Stimulated activated CD8-positive, alpha-beta memory T cell treated with anti-CD3 and anti-CD28 coated beads, Interleukin-15, amount 100 ng/mL, for 24 hours (primary cell): ENCODE measurements at places on chromosomes 7 and 10.

DNA sequence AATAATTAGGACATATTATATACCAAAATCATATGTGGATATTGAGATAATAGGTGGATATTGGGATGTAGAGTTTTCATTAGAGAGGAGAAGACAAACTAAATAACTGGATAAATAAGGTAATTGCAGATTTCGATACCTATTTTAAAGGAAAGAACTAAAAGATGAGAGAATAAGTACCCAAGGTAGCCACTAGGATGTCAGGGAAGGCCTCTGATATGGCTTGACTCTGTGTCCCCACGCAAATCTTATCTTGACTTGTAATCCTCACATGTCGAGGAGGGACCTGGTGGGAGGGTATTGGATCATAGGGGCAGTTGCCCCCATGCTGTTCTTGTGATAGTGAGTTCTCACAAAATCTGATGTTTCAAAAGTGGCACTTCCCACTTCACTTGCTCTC, 44.7 kb upstream of the TMEM229A start:
- no peak for DNase-seq

DNA sequence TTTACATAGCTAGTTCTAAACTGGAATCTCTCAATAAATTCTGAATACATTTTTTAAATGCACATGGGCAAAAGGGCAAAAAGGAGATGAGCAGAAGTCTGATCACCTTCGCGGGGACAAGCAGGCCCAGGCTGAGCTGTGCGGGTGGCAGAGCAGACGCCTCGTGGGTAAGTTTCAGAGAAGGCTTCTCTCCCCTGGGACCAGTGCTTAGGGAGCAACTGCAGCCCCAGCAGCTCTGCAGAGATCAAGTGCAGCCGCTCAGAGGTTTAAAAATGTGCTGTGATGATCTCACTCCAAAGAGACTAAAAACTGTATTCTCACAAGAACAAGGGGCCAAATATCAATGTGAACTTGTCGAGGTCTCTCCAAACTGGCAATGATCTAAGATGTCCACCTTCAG, 264.3 kb upstream of the RNF32 start:
- DNase-seq: no peak

DNA sequence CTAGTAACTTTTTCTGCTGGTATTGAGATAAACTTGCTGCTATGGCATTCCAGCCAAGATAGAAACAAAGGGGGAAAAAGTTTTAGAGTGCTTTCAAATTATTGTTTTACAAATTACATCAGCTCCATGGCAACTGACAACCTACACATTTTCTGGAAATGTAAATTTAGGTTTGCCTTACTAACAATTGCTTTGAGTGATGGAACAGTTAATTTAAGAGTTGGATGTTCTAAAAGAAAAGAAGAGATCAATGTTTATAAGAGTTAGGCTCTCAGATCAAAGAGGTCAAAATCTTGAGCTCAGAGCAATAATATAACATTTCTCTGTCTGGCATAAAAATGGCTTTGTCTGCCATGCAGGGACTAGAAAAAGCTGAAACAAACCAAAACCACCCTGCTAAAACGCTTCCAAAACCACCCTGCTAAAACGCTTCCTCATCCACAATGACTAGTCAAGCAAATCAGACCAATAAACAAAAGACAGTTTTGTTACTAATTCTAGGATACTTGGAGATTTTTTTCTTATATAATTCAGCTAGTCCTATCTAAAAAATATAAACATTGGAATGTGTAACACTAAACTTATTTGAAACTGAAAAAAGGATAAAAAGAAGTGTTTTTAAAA, 32.3 kb downstream of the ORC5 start:
- no peak for DNase-seq

DNA sequence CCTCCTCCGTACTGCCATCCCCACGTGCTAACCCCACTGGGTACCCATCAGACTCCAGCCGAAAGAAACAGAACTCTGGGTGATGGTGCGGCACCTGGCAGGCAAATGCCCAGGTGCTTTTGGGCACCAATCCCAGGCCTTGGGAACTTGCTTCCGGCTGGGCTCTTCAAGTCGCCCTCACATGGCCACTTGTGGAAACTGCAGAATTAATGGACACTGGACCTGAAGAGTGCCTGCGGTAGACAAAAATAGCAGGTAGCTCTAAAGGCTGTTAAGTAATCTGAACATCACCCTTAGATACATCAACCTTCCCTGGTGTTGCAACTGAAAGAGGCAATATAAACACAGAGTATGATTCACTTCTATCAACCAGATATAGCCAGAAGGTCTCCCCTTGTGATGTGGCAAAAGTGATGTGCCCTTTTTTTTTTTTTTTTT, 644.4 kb downstream of the GRM8 start:
- DNase-seq: no peak

DNA sequence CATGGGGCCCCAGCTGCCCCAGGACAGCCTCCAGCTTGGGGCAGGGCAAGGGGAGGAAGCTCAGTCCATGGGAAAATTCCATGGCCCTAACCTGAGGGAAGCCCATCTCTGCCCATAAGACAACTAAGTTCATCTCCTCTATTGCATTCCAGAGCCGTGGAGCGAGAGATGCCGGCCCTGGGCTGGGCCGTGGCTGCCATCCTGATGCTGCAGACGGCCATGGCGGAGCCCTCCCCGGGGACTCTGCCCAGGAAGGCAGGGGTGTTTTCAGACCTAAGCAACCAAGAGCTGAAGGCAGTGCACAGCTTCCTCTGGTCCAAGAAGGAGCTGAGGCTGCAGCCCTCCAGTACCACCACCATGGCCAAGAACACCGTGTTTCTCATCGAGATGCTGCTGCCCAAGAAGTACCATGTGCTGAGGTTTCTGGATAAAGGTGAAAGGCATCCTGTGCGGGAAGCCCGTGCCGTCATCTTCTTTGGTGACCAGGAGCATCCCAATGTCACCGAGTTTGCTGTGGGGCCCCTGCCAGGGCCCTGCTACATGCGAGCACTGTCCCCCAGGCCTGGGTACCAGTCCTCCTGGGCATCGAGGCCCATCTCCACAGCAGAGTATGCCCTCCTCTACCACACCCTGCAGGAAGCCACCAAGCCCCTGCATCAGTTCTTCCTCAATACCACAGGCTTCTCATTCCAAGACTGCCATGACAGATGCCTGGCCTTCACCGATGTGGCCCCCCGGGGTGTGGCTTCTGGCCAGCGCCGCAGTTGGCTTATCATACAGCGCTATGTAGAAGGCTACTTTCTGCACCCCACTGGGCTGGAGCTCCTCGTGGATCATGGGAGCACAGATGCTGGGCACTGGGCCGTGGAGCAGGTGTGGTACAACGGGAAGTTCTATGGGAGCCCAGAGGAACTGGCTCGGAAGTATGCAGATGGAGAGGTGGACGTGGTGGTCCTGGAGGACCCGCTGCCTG, 4.3 kb downstream of the AOC1 start:
- DNase-seq: no peak

- DNase-seq: no peak
These were observed 1120.7 kb downstream of the GATA3 start for GRCh38 chr10:9175200-9175599.

DNA sequence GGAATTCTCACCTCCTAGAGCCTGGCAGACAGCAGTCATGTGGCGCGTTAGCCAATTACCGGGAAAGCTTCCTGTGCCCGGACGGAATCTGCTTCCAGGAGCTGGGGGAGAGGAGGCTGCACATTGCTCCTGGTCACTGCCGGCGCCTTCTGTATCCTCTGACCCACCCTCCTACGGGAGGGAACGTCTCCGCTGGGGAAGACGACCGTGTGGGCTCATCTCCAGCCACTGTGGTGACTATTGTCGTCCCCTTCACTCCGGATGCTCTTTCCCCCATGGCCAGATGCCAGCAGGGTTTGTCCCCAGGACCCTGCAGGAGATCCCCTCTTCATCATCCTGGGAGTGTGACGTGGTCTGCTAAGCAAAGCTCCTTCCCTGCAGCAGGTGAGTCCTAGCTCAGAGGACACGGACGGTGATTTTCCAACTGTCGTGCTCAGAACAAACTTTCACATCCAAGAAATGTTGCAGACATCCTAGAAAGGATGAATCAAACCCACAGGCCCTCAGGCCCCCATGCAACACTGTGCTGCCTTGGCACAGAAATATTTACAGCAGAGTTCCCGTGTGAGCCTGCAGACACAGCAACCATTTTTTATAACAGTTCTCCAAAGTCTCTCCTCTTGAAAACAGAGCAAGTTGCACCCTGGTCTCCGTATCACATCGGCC, 29.6 kb upstream of the FAM20C start:
- DNase-seq: no peak

DNA sequence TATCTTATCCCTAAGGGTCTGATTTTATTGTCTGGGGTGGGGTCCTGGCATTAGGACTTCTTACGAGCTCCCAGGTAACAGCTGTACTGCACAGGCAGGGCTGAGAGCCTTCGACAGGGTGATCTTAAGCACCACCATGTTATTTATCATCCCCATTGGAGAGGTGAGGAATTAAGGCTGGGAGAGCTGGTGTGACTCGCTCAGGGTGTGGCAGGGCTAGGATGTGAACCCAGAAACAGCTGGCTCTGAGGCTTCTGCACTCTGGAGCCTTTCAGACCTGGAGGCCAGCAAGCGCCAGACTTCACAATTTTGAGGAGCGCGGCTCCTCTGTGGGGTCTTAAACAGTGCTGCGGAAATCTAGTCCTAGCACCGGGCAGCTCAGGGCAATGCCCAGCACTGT, 27.4 kb upstream of the NDST2 start:
- no peak for DNase-seq

GRCh38 chr7:158228986-158229385, 358.6 kb downstream of the PTPRN2 start:
- no peak for DNase-seq

GRCh38 chr7:82404094-82404493, 39.5 kb downstream of the CACNA2D1 start:
- no peak for DNase-seq

- no peak for DNase-seq
These were observed 336.0 kb downstream of the SUGCT start for GRCh38 chr7:40470817-40471216.

DNA sequence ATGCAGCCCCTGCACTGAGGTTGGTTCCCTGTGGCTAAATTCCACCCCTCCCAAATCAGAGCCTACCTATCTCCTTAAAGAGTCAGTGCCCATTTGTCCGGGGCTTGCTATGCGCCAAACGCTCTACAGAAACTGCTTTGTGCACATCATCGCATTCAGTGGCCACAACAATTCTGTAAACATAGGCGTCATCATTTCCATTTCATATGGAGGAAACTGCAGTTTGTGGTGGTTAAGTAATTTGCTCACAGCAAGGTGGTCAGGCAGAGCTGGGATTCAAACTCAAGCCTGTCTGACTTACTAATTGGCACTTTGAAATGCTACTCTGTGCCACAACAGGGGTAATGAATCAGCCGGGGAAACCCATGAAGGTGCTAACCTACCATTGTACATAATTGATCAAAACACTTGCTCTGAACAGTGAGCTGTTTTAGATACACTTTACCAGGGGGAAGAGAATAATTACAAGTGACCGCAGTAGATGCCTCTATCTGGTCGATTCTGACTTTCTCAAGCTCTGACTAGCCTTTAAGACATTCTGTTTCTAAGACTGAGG, 775.5 kb downstream of the LRMDA start:
- no peak for DNase-seq

DNA sequence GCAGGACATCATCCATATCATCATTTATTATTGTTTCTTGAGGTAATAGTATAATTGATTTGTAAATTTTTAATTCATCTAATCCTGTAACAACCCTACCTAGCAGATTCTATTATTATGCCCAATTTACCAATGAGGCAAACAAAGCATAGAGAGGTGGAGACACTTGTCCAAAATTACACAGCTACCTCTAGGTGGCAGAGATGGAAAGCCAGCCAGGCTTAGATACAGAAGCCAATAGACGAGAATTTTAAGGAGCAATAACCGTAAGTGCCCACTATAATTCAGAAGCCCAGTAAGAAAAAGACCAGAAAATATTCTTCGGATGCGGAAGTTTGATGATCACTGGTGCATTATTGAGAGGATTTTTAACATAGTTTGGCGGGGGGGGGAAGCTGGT, 54.0 kb downstream of the ANK3 start:
- DNase-seq: no peak

DNA sequence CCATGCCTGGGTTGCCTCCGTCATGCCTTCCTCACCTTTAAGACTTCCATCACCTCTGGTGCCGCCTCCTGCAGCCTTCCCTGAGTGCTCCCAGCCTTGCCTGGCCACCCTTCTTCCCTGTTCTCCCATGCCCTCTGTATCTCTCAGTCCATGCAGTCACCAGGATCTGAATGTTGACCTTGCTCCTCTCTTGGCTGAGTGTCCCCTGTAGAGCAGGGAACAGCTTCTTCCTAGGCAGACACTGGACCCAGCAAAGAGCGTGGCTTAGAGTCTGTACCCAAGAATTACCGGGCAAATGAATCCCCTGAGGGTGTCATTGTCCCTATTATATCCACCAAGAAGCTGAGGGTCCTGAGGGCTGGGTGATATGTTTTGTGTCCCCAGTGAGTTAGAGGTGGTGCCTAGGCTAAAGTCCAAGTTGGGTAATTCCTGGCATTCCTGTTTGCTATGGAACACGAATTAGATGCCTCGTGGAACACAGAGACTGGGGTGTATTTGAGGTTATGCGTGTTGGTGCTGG, 505.6 kb downstream of the RPS24 start:
- no peak for DNase-seq

DNA sequence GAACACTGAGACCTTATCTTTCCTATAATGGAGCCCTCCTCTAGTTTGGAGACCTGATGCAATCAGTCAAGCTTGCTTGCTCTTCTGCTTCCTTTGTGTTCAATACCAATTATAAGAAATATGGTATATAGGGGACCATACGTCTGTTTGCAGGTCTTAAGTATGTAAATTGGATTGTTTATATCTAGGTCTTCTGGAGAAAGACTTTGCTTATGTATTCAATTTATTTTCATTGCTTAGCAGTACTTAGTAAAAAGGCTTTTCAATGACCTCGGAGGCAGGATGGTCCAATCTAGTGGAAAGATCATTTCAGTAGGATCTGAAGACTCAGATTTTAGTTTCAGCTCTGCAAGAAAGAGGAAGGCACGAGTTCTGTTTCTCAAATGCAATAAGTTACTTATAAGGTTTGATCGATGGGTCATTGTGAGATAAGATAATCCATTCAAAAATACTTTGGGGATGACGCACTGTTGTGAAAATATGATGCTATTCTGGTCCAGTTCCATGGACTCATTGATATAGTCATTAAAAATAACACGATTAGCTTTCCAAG, 571.6 kb downstream of the SH2D4B start:
- DNase-seq: no peak

GRCh38 chr7:511476-512145, 8.0 kb downstream of the PDGFA start:
- no peak for DNase-seq

GRCh38 chr7:85781606-85782005, 594.8 kb upstream of the SEMA3D start:
- no peak for DNase-seq

- DNase-seq: no peak
These were observed 29.0 kb upstream of the MPP7 start for GRCh38 chr10:28331841-28332240.

- no peak for DNase-seq
These were observed 289.4 kb upstream of the SP8 start for GRCh38 chr7:21076054-21076453.
